Stimulated activated CD4-positive, alpha-beta T cell treated with anti-CD3 and anti-CD28 coated beads, Interleukin-12 subunit alpha, Interleukin-12 subunit beta, amount 100 ng/mL, for 4 hours (primary cell): ENCODE measurements at places on chromosomes 5 and 9.
A peak's percentile ranks its signal among the peaks of the same experiment; 100 is the strongest.

- DNase-seq: no peak
Measured at GRCh38 chr9:23537192-23538066, 288.6 kb downstream of the ELAVL2 start.

GRCh38 chr9:35935261-35935660 lies 22.7 kb downstream of the OR2S2 start:
- DNase-seq: no peak

DNA sequence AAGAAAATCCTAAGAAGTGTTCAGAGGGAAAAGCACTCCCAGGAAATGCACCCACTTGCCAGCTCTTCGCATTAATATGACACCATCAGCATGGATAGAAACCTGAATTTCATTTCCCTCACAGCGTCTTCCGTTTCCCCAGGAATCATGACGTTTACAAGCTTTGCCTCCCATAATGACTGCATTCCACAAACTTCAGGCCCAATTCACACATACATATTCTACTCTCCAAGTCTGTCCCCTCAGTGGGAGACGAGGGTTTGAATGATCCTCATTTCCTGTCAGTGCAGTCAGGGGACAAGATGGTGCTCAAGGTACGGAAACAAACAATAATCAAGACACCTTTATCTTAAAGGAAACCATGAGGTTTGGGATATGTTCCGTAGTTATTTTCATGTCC lies 44.9 kb upstream of the MAN2A1 start:
- DNase-seq: no peak

GRCh38 chr9:35675732-35676392 lies 2.1 kb downstream of the CA9 start:
- peak; percentile 28 for DNase-seq

DNA sequence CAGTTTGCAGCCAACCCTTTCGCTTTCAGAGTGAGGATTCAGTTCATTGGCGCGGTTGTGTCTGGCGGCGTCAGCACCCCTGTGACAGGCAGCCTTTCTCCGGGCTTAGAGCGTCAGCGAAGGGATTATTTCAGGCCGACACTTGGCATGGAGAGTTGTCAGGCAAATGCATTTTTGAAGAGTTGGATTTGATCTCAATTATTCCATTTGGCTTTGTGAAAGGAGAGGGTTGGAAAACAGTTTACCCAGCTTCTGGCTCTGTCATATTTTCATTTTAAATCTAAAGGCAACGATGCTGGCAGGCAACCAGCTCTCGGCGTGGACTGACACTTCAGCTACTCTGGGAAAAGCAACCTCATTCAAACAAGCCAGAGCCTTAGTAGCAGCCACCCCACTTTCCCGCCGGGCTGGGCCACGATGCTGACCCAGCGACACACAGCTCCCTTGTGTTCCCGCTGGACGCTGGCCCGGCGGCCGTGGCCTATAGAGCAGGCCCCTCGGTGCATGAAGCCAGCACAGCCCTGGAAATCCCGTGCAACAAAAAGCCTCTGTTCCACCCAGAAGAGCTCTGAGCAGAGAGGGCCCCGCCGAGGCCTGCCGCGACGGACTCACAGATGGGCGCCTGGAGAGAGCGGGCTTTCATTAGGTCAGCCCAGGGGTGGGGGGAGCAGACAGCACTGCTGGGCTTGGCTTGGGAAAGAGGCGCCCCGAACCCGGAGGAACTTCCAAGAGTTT lies 28.9 kb upstream of the LPCAT1 start:
- no peak for DNase-seq

GRCh38 chr5:171615705-171616640 lies 169.6 kb upstream of the SMIM23 start:
- DNase-seq: no peak
